ENCODE measurements at places on chromosomes 5 and 9.

- DNase-seq, result no peak
These were observed 26.7 kb upstream of the ZNF300 start for GRCh38 chr5:150931368-150931965.

DNA sequence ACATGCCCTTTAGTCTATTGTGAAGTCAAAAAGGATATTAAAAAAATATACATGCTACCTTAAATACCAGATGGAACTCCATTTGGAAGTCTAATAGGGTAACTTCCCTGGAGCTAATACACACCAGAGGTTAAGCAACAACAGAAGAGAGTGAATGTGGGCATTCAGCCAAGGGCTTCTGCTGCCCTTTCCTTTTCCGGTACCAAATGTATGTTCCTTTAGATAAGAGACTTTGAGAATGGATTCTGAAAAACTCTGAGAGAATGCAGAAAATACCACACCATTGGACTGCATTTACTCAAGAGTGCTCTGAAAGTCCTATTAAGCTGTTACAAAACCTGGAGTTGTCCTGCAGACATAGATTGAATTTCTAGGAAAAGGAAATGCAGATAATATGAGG lies 23.8 kb upstream of the TRPM3 start:
- DNase-seq, result no peak

GRCh38 chr5:176534640-176535039 lies 2.6 kb downstream of the RNF44 start:
- DNase-seq, result no peak

GRCh38 chr5:38465702-38466423 lies 90.6 kb downstream of the LIFR start:
- no peak for DNase-seq

GRCh38 chr9:69986970-69987369 lies 56.7 kb upstream of the MAMDC2 start:
- DNase-seq, result no peak

DNA sequence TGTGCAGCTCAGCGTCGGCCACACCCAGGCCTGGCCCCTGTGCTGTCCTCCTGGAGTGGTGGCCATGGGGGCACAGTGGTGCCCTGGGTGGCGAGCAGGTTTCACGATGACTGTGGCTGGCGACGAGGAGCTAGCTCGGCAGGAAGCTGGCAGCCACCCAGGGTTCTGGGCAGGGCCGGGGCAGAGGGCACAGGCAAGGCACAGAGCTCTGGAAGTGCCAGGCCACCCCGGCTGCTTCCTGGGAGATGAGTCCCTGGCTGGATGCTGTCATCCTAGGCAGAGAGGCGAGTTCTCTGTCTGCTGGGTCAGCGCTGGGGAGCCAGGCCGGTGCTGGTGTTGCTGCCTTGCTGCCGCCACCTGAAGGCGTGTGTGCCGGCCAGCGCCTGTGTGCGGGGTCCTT lies 51.7 kb downstream of the RXRA start:
- DNase-seq, result no peak

DNA sequence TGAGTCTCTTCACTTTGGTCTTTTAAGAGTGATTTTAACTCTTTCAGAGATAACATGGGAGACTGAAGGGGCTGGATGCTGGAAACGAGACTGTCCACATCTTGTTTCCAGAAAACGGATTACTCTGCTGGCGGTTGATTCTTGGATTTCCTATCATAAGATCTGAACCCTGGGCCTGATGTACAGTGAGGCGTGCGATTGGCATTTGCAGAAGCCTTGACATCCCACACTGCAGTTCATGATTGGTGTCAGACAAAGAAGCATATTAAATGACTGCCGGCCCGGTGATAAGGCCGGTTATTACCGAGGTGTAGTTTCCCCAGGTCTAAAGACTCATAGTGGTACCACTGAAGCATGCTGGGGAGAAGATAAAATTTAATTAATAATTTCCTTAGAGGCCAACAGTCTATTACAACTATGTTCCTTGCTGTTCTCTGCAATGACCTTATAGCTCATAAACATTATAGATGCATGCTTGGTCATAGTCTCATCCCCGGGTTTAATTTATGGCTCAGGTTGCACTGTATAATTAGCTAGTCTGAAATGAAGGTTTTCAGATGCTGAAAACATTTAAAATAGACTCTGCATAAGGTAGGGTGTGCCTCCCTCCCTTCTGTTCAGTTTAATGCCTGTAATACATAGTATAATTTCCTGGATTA lies 99.2 kb downstream of the PPP2R2B start:
- DNase-seq, result no peak

- DNase-seq, result no peak
These were observed 39.2 kb upstream of the BARHL1 start for GRCh38 chr9:132543251-132543650.

DNA sequence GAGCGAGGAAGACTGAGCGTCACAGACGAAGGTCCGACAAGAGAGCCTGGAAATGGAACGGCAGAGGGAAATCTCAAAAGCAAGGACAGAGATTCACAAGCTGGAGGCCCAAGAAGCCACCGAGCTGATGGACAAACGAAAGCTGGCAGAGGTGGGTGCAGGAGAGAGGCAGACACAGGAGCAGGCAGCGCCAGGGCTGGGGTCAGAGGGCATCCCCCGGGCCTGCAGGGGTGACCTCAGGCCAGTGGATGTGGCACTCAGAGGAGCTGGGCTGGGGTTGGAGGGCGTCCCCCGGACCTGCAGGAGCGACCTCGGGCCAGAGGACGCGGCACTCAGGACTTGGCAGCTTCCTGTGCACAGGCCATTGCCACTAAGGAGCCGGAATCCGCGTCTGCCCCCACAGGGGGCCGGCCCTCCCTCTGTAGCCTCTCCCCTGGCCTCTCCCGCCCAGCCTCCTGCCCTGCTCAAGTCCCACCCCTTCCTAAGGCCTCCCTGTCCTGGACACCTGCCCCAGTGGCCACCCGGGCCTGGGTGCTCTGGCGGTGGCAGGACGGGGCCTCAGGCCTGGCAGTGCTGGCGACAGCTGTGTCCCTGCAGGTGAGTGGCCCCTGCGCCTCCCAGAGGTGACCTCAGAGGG lies 40.4 kb downstream of the EXD3 start:
- DNase-seq, result no peak

- no peak for DNase-seq
These were observed 224.8 kb upstream of the WWC1 start for GRCh38 chr5:168066536-168067208.

DNA sequence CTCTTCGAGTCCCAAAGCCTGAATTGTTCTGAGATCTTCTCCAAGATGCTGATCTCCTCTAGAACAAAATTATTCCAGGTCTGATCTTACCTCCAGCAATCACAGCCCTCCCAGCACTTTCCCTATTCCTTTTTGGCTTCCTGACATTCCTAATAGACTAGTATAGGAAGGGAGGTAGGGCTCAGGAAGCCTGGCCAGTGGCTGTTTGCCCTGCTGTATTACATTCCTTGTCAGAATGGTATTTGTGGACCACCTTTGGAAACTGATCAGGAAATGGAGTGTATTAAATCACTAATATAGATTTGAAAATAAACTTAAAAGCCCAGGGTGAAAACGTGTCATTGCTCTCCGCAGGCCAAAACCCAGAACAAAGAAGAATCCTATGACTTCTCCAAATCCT lies 74.3 kb upstream of the ENTREP1 start:
- no peak for DNase-seq

GRCh38 chr5:132180134-132180745 lies 47.4 kb downstream of the P4HA2 start:
- DNase-seq, result no peak

DNA sequence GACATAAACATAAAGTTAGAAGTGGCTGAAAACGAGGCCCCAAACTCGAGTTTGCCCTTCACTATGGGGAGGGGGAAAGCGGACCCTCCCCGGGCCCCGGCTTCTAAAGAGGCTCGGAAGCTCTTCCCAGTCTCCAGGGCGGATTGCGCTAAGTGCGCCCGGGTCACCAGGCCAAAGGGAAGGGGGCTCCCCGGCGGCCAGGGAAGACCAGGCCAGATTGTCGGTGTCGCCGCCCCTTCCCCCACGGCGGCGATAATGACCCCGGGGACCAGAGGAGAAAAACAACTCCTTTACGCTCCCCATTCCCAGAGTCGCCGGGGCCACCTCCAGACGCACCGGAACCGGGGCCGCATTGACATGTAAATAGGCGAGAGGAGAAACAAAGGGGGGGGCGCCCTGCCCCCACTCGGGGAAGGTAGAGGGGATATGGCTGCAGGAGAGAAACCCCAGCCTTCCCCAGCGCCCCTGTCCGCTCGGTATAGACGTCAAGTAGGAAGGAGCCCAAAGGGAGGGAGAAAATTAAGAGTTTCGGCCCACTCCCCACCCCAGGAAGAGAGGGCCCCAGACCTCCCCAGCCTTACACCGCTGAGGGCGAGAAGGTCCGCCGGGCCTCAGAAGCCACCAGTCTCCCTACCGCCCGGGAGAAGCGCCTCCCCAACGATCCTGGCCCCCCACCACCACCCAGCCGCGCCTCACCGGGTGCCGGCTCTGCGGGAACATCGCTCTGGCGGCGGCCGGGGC lies 1.7 kb downstream of the TLE1 start:
- no peak for DNase-seq

DNA sequence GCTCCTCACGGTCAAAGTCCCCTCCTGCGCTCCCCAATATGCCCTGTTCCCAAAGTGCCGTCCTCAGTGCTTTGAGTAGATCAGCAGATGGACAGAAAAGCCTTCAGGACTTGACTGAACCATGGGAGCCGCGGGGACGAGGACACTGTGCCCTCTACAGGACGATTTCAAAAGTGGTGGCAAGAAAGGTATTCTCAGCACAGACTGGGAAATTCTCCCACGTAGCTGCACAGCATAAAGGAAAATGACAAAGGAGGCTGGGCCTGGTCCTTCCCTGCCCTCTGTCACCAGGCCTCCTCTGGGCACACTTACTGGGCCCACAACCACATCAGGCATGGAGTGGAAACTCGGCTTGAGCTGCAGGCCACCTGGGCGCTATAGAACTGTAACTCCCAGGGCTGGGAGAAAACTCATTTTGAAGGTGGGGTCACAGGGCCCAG lies 16.7 kb upstream of the MTMR12 start:
- DNase-seq, result no peak

GRCh38 chr9:118268046-118268445 lies 563.8 kb downstream of the TLR4 start:
- no peak for DNase-seq

GRCh38 chr9:27447031-27447683 lies 76.9 kb upstream of the IFNK start:
- no peak for DNase-seq

DNA sequence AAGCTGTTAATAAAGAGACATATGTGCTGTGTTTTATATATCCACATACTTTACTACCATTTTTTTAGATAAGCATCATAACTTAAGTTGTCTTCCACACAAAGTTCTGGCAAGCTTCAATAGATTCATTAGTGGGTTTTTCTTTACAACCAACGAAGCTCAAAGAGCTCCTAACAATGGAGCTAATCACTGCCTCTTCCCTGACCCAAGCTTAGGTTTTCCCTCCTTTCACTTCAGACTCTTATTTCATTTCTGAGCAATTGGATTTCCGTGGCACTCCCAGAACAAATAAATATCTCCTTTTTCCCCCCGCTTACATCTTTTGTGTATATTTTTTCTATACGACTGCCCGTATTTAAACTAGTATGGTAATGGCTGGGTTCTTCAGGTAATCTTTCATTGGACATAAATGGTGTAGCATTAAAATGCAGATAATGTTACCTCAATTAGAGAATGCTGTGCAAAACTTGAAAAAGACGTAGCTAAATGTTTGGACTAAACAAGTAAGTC lies 275.5 kb upstream of the TMEM161B start:
- DNase-seq, result no peak

- DNase-seq, result no peak
These were observed 136.6 kb upstream of the RAPGEF1 start for GRCh38 chr9:131876486-131876885.

- DNase-seq, result no peak
These were observed 42.2 kb upstream of the AFAP1L1 start for GRCh38 chr5:149229298-149229937.

DNA sequence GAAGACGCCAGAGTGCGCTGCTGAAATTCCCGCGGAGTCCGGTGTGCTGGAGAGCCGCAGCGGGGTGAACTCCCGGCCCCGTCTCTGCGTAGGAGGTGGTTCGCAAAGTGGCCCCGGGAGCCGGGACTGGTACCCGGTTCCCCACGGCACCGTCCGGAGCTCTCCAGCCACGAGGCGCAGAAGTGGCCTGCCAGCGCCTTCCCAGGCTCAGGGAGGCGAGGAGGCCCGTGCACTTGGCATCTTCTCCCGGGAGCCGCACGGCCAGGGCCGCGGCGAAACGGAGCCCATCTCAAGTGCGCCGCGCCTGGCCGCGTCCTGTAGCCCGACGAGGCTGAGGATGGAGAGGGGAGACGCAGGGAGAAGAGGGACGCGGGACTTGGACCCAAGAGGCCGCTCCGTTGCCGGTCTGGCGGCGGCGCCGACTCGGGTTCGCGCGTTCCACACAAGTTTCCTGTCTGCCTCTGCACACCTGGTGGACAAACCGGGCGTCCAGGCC lies 1.1 kb upstream of the IRX1 start:
- DNase-seq, result no peak

GRCh38 chr9:14312719-14313377 lies 1.1 kb downstream of the NFIB start:
- DNase-seq, result no peak

GRCh38 chr9:136916330-136917184 lies 28.0 kb downstream of the FBXW5 start:
- no peak for DNase-seq

DNA sequence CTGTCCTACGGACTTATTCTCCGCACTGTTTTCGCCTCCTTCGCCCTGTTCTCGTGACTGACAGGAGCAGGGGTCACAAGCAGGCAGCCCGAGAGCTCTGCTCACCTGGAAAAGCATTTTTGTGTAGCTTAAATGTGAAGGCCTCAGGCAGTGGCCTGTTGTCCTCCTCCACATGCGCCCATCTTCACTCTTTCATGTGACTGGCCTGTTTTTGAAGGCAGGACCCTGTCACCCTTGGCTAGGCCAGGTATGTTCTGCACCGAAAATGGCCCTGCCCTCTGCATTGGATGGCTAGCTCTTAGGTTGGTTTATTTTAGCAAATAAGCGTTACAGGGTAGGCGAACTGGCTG lies 614 bp upstream of the CPLANE1 start:
- DNase-seq, result no peak

GRCh38 chr5:175363300-175363699 lies 80.7 kb downstream of the DRD1 start:
- DNase-seq, result no peak

GRCh38 chr9:6428940-6429889 lies 16.2 kb downstream of the UHRF2 start:
- DNase-seq, result no peak

- DNase-seq, result no peak
These were observed 529.3 kb downstream of the BNC2 start for GRCh38 chr9:16341177-16341576.

DNA sequence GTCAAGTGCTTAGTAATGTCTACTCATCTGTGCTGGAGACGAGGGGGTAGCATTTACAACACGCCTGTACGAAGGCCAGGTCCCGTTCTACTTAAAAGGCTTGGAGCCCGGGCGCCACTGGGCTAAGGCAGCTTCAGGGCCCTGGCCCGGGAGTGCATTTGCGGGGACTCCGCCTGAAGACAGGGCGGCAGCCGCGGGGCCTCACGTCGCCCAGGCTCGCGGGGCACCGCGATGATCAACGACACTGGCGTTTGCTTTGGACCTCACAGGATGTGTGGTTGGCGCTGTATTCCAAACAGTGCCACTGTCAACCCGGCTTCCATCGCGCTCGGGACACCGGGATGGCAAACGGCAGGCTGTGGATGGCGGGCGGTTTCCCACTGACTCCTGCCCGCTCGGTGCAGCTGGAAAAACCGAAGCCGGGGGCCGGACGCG lies 1.1 kb upstream of the TENT4A start:
- no peak for DNase-seq

GRCh38 chr9:111805830-111806241 lies 11.1 kb upstream of the SHOC1 start:
- no peak for DNase-seq

Measured in GM12864 (cell line).